ENCODE measurements at places on chromosomes 5 and 9. TPM values are rescaled to one million over a fixed set of nuclear protein-coding genes. Genes with fewer than 3 reads are reported as not detected.

Gene ZNF367
- 0.78 TPM for total RNA-seq

Gene PTGDS
- 39.1 TPM for total RNA-seq

Gene ROPN1L
- total RNA-seq = 1.0 TPM

Gene PCDHB7
- 0.35 TPM for total RNA-seq

- H3K27ac ChIP-seq = no peak overlapping the region
- no peaks in the 10 kb centered on the region for H3K27me3 ChIP-seq
- no peaks in the 10 kb centered on the region for H3K4me1 ChIP-seq
- H3K36me3 ChIP-seq = no peaks in the 10 kb centered on the region
- H3K4me3 ChIP-seq = no peak overlapping the region
- no peak for DNase-seq
These were observed 31.5 kb upstream of the IER5L start for GRCh38 chr9:129209580-129209979.

- no peaks in the 10 kb centered on the region for H3K27me3 ChIP-seq
- H3K27ac ChIP-seq = peak overlapping the region; percentile 10
- no peaks in the 10 kb centered on the region for H3K36me3 ChIP-seq
- peaks cover 6% of the 10 kb centered on the region for H3K4me1 ChIP-seq
- no peak overlapping the region for H3K4me3 ChIP-seq
These were observed 35.9 kb upstream of the GAS1 start for GRCh38 chr9:86983249-86983619.

- peak overlapping the region; percentile 21 for H3K27ac ChIP-seq
- no peak overlapping the region for H3K4me3 ChIP-seq
- H3K36me3 ChIP-seq = no peaks in the 10 kb centered on the region
- H3K27me3 ChIP-seq = no peaks in the 10 kb centered on the region
- no peak for DNase-seq
These were observed 304.4 kb upstream of the KIF2A start for GRCh38 chr5:62001640-62002039.

DNA sequence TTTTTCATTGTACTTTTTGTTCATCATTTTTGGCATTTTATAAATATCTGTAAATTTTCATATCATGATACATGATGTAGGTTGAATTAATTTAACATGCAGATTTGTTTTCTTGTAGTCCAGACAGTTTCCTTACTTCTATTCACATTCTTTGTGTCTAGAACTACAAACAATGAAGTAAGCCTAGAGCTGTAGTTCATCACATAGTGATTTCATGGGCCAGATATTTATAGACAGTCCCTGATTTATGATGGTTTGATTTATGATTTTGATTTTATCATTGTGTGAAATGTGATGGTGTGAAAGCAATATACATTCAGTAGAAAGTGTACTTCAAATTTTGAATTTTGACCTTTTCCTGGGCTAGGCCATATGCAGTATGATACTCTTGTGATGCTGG lies 139.0 kb downstream of the ARHGEF28 start:
- peaks cover 10% of the 10 kb centered on the region for H3K4me1 ChIP-seq
- no peak overlapping the region for H3K27ac ChIP-seq
- H3K36me3 ChIP-seq = no peaks in the 10 kb centered on the region
- DNase-seq = no peak
- H3K27me3 ChIP-seq = no peaks in the 10 kb centered on the region
- no peak overlapping the region for H3K4me3 ChIP-seq

DNA sequence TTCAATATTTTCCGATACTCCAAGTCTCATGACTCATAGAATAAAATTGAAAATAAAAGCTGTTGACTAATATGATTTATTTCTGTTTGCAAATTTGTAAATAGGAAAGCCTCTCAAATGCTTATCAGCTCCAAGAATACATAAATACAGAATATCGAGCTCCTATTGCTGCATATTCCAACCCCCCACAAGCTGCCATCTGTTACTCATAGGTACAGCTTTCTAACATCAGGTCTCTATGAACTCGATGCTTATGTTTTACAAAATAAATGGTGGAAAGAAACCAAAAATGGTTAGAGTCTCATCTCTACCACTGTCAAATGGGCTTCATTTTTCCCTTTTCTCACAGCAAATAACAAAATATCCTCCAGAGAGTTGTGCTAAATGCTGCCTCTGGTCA lies 631.6 kb upstream of the CDH18 start:
- H3K4me1 ChIP-seq = no peaks in the 10 kb centered on the region
- H3K36me3 ChIP-seq = no peaks in the 10 kb centered on the region
- DNase-seq = no peak
- no peaks in the 10 kb centered on the region for H3K27me3 ChIP-seq

DNA sequence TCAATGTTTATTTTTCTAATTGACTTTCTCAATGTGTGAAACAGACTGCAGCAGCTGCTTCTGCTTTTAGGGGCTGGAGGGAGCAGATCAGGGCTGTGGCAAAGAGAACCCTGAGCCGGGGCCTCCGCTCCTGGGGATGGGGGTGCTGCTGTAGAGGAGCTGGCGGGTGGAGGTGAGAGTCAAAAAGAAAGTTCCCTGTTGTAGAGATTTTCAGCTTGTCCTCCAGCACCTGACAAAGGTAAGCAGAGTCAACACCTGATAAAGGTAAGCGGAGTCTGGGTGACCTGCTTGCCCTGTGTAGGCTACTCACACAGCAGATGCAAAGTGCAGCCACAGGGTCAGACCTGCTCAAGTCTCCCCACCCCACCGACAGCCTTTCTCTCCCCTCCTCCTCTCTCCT lies 252.4 kb upstream of the IRX1 start:
- no peak for DNase-seq
- H3K27me3 ChIP-seq = no peaks in the 10 kb centered on the region
- H3K4me3 ChIP-seq = no peak overlapping the region
- no peaks in the 10 kb centered on the region for H3K4me1 ChIP-seq

- H3K36me3 ChIP-seq = no peaks in the 10 kb centered on the region
- H3K4me3 ChIP-seq = no peak overlapping the region
- H3K27ac ChIP-seq = no peak overlapping the region
These were observed 191.4 kb downstream of the MTRR start for GRCh38 chr5:8060235-8060952.

GRCh38 chr5:34869256-34869655 lies 30.3 kb downstream of the TTC23L start:
- DNase-seq = no peak
- H3K36me3 ChIP-seq = no peaks in the 10 kb centered on the region
- no peak overlapping the region for H3K27ac ChIP-seq
